ENCODE measurements at places on chromosomes 16 and 17.

DNA sequence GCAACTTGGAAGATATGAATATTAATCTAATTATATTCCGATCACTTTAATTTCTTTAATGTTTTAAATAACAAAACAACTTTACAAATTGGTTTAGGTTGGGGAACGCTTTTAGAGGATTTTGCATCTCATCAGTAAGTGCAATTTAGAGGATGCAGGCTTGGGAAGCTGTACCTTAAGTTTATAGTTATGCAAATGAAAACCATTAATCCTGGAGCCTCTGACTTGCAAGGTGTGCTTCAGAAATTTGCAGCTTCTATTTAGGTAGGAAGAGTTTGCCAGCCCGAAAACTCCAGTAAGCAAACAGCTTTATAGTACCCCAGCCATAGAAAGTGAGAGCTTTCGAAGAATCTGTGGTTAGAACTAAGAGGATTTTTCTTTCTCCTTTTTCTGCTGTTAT lies 547.0 kb downstream of the MAF start:
- DNase-seq = no peak

GRCh38 chr16:89142474-89143195 lies 28.9 kb upstream of the CDH15 start:
- DNase-seq = no peak

GRCh38 chr17:81075307-81075706 lies 40.4 kb downstream of the BAIAP2 start:
- no peak for DNase-seq

DNA sequence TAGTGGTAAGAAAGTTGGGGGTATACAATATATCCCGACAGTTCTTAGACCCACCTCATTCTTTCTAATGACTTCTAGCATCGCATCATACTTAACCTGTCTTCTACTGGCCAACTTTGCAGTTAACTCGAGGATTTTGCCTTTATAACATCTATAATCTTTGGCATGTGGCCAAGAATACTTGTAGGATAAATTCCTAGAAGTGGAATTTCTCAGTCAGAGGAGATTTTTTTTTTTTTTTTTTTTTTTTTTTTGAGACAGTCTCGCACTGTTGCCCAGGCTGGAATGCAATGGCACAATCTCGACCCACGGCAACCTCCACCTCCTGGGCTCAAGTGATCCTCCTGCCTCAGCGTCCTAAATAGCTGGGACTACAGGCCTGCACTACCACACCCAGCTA lies 253.5 kb downstream of the MRTFB start:
- DNase-seq = no peak

DNA sequence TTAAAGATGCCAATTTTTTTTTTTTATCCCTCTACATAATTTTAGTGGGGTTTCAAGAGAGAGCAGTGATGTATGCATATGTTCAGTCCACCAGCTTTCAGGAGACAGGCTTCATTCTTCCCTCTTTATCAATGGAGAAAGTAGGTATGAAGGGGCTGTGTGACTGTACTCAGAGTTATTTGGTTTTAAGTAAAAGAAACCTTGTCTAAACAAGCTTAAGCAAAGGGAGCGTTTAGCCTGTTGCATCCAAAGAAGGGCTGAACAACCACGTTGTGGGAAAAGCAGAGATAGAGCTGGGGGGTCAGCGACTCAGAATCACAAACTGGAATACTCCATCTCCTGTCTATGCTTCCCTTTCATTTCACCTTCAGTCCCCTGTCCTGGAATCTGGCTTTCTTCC lies 50.4 kb upstream of the HAS3 start:
- DNase-seq = no peak

GRCh38 chr17:58993311-58993710 lies 113.4 kb downstream of the TRIM37 start:
- no peak for DNase-seq

GRCh38 chr17:5413682-5414081 lies 5.8 kb downstream of the NUP88 start:
- peak; percentile 94 for DNase-seq

DNA sequence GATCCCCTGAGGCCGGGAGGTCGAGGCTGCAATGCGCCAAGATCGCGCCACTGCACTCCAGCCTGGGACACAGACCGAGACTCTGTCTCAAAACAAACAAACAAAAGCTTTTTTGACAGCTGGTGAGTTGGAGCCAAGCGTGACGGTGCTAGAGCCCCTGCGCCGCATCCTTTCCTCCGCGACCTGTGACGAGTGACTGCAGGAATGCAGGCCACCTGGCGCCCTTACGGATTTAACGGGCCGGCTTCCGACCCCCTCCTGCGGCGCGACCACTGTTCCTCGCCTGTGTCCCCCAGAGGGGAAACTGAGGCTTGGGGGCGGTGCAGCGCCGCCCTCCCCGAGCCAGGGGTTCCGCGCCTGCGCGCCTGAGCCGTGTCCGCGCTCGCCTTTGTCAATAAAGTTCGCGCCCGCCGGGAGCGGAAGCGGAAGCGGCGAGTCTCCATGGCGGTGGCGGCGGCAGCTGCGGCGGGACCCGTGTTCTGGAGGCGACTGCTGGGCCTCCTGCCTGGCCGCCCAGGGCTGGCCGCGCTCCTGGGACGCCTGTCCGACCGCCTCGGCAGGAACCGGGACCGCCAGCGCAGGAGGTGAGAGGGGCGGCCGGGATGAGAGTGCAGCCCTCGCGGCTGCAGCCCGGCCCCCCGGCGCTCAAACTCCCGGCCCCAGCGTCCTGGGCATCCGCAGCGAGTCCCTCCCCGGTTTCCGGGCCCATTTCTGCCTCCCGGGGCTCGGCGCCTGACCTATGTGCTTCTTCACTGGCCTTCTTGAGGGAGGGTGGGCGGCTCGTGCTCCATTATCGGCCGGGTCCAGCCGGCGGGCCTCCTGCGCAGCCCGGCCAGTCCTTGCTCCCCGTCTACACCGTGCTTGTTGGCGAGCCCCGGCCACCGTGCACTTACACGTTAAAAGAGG lies at the start of gene PGS1:
PGS1 (plus strand) TSS at position 425 of the 906 bp plus-strand sequence; CDS start at position 442, 17 bp downstream.
- peak; percentile 78 for DNase-seq

DNA sequence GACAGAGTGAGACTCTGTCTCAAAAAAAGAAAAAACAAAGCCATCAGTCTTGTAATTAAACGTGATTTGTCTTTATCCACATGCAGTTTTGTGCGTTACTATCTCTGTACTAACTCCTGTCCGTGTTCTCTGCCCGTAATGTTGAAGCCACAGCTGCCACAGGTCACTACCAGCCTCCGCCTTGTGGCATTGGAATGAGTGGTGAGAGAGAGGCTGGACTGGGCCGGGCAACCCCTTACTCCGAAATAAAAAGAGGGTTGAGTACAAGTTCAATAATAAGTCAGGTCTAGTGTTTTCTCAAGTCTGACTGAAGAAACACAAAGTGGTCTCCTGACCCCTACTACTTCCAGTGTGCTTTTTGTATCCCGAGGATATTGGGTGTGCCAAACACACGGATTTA lies 5.4 kb downstream of the DNAJA3 start:
- DNase-seq = no peak

DNA sequence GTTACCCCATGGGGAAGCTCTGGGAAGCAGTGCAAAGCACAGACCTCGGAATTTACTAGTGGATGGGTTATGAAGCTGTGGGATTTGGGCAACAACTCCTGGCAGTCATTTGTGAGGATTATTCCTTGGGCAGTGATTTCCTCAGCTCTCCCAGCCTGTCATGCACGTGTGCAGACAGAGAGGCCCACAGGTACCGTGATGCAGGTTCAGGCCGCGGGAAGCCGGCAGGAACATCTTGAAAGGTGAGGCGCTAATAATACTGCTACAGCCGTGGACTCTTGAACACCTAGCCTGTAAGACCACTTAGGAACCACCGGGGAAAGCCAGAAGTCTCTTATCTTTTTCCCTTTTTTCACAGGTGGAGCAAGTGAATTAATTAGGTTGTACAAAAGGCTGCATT lies 80.2 kb upstream of the CPHXL start:
- no peak for DNase-seq

GRCh38 chr16:56669840-56670619 lies 416 bp downstream of the MT1H start:
- DNase-seq = no peak

- DNase-seq = no peak
These were observed 19.6 kb downstream of the ZFPM1 start for GRCh38 chr16:88472637-88473205.

DNA sequence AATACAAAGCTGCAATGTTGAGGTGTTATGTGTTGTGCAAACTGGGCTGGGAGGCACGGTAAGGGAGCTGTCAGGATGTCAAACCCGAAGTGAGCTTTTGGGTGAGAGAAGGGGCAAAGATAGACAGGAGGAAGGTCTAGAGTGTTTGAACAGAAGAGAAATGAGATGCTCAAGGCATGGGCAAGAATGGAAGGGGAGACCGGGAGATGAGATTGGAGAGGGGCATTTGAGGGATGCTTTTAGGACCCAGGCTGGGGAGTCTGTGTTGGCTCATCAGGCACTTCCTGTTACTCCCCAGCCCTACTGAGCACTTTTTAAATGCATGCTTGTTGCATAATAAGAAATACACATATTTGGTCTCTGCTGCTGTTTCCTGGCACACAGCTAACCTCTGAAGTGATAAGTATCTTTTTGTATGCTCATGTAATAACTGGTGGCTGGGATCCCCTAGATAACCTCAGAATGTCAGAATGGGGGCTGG lies 13.7 kb downstream of the UNC45B start:
- no peak for DNase-seq

DNA sequence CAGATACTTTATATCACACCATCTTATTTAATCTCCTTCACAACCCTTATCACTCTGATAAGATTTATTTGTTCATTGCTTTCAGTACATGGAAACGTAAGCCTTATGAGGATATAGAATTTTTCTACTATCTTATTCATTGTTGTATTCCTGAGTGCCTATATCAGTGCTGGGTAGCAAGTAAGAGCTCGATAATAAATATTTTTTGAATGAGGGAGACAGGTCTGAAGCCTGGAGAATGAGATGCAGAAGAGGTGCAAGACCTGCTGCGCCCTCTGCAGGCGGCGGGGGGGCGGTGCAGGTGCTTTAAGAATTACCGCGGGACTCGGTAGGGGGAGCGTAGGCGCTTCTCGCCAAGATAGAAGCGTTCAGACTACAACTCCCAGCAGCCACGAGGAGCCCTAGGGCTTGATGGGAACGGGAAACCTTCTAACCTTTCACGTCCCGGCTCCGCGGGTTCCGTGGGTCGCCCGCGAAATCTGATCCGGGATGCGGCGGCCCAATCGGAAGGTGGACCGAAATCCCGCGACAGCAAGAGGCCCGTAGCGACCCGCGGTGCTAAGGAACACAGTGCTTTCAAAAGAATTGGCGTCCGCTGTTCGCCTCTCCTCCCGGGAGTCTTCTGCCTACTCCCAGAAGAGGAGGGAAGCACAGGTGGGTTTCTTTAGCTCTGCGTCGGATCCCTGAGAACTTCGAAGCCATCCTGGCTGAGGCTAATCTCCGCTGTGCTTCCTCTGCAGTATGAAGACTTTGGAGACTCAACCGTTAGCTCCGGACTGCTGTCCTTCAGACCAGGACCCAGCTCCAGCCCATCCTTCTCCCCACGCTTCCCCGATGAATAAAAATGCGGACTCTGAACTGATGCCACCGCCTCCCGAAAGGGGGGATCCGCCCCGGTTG lies at the start of gene WRAP53:
WRAP53 (plus strand) TSS at position 570 of the 900 bp plus-strand sequence; CDS start at position 742, 172 bp downstream.
- DNase-seq = peak; percentile 98

DNA sequence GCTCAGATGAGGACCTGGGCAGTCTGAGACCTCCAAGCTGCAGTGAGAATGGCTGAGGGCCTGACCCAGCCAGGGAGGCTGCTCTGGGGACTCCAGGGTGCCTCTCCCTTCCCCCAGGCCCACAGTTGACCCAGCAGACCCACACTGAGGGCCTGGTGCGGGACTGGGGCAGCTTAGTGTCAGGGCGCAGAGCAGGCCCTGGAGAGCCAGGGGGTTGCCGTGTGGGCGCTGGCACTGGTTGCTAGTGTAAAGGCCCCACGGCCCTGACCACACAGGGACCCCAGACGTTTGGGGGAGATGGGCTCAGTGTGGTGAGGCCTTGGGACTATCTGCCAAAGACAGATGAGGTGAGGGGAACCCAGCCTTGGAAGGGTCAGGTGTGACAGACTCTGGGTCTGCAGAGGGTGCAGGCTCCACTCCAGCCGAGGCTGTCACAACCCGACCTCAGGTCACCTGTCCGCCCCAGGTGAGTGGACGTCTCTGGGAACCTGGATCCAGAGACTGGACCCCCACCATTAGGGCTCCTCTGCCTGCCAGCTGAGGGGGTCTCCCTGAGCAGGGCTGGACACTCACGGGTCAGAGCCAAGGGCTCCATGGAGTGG lies 50.8 kb upstream of the GNG13 start:
- no peak for DNase-seq

DNA sequence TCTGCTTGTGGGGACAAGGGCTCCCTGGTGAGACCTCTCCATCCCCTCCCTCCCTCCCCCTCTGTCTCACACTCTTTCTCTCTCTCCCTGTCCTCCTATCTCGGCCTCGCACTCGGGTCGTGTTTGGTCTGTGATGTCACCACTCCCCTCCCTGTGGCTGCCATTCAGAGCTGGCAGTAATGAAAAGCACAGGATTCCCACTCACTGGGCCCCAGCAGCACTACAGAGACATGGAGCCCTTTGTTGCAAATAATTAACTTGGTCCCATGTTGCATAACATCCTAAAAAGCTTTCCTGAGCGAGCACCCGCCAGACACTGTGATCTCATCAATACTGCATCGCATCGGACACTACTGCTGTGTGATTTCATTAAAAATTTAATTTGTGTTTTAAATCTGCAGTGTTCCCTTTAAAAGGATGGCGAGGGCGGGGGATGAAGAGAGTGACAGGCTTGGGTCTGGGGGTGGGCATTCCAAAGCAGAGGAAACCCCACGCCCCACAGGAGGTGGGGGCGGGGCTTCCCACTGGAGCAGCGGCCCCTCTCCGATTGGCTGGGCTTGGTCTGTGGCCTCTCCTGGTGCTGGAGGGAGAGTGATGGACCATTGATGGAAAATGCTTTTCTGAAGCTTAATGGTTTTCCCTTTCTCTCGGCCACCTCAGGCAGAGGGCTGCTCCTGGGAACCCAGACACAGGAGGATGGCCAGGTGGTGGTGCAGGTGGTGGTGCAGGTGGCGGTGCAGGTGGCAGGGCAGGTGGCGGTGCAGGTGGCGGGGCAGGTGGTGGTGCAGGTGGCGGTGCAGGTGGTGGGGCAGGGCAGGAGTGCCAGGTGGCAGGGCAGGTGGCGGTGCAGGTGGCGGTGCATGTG lies 15.3 kb upstream of the NPTX1 start:
- DNase-seq = no peak

- DNase-seq = peak; percentile 88
These were observed 23.9 kb downstream of the ZNF213 start for GRCh38 chr16:3158510-3159314.

GRCh38 chr16:88016964-88017363 lies 65.7 kb downstream of the BANP start:
- DNase-seq = no peak

GRCh38 chr16:30409125-30410060 lies 2.0 kb downstream of the ZNF771 start:
- peak; percentile 90 for DNase-seq

DNA sequence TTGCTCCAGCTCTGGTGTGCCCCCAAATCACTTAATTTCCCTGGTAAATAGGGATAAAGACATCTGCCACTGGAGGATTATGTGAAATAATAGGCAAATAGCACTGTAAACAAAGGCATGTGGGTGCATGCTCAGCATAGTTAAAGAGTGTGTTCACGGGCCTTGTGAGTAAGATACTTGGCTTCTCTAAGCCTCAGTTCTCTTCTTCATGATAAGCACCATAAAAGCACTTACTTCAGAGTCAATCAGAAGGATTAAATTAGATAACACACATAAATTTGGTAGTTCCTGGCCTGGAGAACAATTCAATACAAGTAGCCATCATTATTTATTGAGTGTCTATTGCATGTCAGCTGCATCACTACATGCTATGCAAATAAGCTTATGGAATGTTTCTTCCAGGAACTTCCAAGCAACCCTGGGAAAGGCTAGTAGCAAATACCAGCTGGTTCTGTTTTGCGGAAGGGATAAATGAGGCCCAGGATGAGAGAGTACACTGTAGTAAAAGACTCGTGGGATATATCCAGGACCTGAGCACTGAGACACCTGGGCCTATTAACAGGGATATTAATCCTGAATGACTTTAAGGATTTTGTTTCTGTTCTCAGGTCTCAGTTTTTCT lies 14.5 kb downstream of the CCL11 start:
- no peak for DNase-seq
